Activated CD4-positive, alpha-beta T cell treated with anti-CD3 and anti-CD28 coated beads for 1 hour (primary cell): ENCODE measurements at places on chromosomes 3 and 15.

- no peak for DNase-seq
Observed at GRCh38 chr3:2731843-2732242, 378.3 kb downstream of the IL5RA start.

DNA sequence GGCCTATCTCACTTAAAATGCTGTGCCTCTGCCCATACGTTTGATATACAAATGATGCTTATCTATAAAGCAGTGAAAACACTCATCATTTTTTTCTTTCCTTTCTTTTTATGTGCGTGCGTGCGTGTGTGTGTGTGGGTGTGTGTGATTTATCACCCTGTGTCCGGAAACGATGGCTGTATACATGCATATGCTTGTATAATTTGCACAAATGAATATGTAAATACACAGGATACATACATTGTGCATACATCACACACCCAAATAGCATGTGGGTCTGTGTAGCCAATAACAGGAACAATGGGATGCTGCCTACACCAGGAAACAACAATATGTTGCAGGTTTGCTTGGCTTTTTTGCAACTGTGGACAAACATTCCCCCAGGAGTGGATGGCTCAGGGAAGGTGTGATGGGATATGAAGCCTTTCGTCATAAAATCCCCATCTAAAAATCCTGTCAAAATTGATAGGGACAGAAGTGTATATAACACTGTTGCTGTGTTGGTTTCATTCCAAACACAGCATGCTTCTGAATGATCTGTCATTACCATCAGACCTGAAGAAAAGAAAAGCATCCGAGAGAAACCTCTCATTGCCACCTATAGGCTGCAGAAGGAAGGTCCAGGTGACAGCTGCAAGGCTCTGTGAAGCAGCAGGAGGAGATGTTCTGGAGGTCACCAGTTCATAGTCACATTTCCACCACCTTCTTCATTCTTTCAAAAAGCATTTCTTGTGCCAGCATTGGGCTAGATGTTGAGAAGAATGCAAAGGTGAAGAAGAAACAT is 503.9 kb upstream of the NR2F2 start:
- no peak for DNase-seq

- no peak for DNase-seq
Observed at GRCh38 chr3:12178091-12178820, 19.5 kb upstream of the TIMP4 start.

DNA sequence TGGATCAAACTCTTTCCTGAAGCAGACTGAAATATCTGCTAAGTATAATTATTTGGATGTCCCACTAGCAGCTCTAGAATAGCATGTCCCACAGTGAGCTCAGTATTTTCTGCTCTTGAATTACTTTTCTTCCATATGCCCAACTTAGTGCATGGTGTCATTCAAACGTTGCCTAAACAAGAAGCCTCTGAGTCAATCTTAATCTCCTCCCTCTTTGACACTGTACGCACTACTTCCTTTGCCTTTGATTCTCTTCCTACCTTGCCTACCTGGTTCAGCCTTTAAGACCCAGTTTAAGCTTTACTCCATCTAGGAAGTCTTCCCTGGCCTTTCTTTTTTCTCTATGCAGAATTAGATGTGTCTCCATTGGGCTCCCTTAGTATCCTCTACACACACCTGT is 54.5 kb downstream of the SEC22A start:
- no peak for DNase-seq

DNA sequence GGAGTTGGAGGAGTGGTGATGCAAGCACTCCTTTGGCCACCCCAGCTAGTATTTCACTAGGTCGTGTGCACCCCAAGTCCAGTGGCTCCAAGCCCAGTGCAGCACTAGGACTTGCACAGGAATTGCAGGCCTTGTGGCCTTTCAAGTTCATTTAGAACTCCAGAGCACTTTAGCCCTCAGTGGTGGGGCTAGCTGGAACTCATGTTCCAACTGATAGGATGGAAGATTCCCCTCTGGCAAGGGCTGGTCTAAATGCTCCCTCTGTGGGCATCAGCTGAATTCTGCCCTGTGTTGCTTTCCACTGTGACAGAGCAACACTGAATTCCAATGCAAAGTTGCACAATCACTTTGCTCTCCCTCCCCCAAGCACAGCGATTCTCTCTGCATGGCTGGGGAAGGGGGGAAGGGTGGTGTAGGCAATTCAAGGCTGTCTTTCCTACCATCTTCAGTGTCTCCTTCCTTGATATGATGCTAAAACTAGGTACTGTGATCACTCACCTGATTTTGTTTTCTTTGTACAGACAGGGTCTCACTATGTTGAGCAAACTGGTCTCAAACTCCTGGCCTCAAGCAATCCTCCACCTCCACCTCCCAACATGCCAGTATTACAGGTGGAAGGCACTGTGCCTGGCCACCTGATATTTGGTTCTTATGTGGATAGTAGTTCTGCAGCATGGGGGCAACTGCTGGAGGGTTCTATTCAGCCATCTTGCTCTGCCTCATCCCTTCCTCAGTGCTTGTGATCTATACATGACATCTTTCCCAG is 10.3 kb downstream of the USF3 start:
- DNase-seq = no peak
